ENCODE measurements at places on chromosomes 2 and 18.

DNA sequence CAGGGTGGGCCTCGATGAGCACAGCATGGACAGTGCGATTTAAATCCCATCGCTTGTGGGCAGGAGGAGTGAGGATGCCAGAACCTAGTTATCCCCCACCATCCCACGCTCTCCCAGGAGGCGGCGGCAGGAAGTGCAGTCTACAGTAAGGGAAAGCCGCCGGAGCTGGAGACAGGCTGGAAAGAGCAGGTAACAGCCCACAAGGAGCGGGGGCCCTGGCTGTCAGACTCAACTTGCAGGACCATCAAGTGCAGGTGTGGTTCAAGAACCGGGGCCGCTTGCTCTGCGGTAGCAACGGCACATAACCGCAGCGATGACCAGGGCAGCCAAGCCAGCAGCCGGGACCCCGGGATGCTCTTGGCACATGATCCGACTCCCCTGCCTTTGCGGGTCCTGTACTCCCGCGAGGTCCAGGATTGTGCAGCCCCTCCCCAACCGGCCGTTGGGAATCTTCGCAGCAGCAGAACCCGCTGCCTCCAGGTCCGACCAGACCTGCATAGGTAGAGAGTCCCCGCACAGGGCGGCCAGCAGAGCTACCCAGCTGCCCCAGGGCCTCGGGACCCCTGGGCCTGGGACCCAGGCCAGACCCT, 82.1 kb downstream of the BIN1 start:
- DNase-seq: peak; percentile 58

GRCh38 chr2:8684878-8685696, 3.2 kb downstream of the ID2 start:
- DNase-seq: peak; percentile 73

DNA sequence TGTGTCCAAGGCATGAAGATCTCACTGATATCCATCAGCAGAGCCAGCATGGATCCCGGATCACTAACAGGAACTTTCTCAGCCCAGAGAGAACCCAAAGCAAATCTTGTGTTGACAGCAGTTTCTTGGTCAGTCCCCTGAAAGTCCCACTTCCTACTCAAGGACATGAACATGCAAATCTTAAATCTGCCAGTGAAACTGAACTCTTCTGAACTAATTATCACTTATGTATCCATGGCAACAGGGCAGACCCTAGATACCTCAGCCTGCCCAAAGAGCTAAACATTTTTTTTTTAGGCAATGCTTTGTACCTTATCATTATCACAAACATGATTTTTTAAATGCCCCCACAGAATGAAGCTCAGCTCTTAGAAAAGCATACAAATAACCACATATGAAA, 127.8 kb upstream of the DDX18 start:
- no peak for DNase-seq

DNA sequence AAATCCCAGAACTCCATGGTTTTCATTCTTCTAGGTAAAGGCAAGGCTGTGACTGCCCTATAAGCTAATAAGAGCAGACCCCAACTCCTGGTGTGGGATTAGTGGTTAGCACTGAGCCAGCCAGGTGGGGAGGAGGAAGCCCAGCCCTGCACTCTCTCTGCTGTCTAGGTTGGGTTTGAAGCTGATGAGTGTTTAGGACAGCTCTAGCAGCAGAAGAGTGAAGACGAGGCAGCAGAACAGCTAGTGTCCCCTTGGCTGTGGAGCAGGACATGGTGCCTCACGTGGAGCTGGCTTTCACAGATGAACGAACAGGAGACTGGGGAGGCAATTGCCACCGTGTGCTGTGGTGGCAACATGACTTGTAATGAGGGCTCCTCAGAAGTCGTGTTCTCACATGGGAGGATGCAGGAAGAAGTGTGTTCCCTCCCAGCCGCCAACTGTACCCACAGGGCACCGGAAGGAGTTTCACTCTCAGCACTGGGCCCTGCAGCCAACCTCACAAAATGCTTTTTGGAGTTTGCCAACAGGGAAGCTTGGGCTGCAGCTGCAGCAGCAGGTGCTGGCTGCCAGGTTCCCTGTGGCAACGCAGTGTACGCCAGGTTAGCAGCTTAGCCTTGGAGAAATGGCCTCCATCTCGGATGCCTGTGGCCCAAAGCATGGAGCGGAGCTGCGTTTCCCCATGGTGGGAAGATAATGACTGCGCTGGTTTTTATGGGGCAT, 328.2 kb downstream of the SETBP1 start:
- DNase-seq: no peak
